ENCODE measurements at places on chromosomes 3 and 15. TPM values are rescaled to one million over a fixed set of nuclear protein-coding genes. Genes with fewer than 3 reads are reported as not detected.

DNA sequence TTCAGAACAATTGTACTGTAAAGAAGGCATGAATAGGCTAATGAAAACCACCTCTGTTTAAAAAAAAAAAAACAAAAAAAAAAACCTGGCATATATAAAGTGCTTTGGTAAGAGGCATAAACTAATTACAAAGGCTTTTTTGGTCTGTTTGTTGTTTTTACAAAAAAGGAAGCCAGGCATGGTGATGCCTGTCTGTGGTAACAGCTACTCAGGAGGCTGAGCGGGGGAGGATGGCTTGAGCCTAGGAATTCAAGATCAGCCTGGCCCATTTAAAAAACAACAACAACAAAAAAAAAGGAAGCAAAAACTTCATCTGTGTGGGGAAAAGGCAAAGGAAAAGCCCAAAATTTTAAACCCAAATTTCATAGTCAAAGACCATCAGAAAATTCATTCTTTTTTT is 47.0 kb downstream of the OSBPL10 start:
- no peak for DNase-seq

- no peak for DNase-seq
These were observed 190.1 kb downstream of the FAM43A start for GRCh38 chr3:194875581-194876402.

DNA sequence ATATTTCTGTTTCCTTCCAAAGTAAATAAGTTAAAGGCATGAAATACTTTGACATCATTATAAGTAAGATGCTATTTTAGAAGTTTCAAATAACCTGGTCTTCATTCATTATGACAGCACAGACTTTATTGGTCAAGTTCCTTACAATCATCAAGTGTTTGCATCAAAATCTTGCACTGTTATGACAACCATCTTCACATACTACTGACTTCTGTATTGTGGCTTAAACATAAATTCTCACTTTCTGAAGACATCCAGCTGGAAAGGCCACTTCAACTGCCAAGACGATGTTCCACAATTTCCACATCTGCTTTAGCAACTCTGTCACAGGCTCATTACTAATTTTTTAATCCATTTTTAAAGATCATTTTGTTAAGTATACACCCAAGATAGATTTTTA is 408.0 kb downstream of the MECOM start:
- DNase-seq: no peak

- DNase-seq: no peak
These were observed 168.1 kb downstream of the XXYLT1 start for GRCh38 chr3:195102609-195103467.

Gene CLEC3B
- 20.9 TPM for polyA plus RNA-seq

Gene BTLA
- 0.37 TPM for polyA plus RNA-seq
